ENCODE measurements at places on chromosomes 6 and 20. TPM values are rescaled to one million over a fixed set of nuclear protein-coding genes. Genes with fewer than 3 reads are reported as not detected.

DNA sequence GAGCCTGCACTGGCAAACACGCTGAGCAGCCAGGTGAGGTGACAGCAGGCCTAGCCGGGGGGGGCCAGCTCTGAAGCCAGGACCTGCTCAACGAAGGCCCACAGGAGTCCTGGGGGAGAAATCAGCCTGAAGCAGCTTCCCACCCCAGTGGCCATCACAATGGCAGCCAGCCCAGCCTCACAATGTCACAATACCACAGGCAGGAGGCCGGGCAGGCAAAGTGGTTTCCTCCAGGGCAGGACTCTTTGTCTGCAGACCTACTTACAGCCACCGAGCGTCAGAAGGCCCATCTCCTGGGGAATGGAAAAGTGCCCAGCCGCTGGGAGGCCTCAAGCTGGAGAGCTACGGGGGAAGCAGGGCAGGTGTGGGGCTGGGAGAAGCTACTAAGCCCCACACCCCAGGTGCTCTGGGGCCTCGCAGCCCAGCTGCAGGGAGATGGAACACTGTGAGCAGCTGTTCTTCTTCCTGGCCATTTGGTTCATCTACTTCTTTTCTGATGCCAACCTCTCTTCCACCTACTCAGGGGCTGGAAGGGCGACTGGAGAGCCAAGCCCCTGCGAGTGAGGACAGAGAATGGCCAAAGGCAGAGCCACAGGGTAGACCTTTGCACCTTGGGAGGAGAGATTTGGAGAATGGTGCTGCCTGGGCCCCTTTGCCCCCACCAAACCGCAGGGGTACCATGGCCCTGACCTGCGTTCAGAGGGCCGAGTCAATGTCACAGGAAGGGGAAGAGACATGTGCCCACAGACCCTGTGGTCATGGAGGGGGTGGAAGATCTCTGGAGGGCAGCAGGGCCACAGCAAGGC is 22.3 kb upstream of the AVP start:
- no peak for DNase-seq

Gene NOX3
- not detected for total RNA-seq

DNA sequence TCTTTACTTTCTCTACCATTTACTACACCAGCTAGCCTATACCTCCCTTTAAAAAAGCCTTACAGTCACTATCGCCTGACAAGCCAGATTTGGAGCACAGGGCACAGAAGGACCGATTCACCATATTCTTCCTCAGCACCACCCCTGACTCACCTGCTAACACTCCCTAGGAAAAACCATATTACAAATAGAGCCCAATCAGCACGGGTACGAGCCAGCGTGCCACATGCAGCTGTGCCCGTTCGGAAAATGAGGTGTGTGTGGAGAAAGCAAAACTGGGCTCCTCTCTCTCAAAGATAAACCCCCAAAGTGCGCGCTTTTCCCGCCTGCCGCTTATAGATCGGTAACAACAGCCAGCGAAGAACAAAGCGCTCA is 1.2 kb downstream of the SYNCRIP start:
- DNase-seq, result no peak

Gene BTN1A1
- total RNA-seq, result not detected

- DNase-seq, result no peak
Observed at GRCh38 chr20:59988141-59988540, 29.9 kb downstream of the CDH26 start.

GRCh38 chr6:35044761-35045421 is 96.2 kb downstream of the TCP11 start:
- no peak for DNase-seq
